ENCODE measurements at places on chromosomes 3 and 15.

GRCh38 chr3:167102071-167102470 is 278.0 kb downstream of the ZBBX start:
- peak; percentile 50 for DNase-seq

DNA sequence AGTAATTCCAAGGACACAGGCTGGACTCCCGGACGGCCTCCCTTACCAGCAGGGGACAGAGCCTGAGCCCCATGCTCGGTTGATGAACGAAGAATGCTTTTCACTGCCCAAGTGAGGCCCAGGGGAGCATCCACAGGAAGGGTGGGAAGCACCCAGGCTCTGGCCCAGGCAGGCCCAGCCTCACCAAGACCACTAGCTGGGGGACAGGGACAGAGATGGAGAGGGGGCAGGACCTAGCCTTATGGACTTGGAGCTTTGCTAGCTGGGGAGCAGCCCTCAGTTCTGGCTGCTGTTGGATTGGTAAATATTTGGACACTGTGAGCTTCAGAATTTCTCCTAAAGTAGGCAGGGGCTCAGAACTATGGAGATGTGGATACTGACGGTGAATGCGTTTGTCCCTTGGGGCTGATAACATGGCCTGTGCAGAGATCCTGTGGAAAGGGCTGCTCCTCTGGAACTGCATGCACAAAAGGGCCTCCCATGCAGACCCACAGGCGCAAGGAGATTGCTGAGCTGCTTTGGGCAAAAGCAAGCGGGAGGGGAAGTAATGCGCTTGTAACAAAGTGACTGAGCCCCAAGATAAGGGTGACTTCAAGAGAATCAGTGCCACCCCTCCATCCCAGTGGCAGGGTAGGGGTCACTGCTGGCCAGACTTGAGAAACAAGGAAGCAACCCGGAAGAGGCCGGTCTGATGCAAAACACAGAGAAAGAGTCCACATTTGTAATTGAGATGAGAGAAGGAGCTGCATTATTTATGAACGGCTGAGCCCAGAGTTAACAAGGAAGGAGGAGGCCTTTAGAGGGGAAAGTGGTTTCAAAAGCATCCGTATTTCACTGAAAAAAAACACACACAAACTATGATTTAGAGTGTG is 70.1 kb upstream of the MEF2A start:
- DNase-seq = peak; percentile 74

GRCh38 chr3:159209459-159209858 is 407.6 kb downstream of the MFSD1 start:
- no peak for DNase-seq

DNA sequence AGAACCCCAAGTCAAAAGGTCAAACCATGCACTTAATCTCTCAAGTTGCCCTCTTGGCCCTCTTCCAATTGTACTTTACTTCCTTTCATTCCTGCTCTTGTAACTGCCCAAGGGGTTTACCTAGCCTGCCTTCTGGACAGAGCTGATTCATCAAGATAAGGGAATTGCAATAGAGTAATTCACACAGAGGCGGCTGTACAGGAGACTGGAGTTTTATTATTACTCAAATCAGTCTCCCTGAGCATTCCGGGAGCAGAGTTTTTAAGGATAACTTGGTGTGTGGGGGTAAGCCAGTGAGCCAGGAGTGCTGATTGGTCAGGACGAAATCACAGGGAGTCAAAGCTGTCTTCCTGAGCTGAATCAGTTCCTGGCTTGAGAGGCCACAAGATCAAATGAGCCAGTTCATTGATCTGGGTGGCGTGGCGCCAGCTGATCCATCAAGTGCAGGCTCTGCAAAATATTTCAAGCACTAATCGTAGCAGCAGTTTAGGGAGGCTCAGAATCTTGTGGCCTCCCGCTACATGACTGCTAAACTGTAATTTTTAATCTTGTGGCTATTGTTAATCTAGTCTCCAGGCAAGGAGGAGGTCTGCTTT is 590.0 kb downstream of the EPHA3 start:
- no peak for DNase-seq

- DNase-seq = no peak
These were observed 118.3 kb upstream of the NEO1 start for GRCh38 chr15:72933976-72934375.

- DNase-seq = no peak
These were observed 35.1 kb downstream of the NGLY1 start for GRCh38 chr3:25748189-25748588.
